ENCODE measurements at places on chromosomes 16 and 17.

DNA sequence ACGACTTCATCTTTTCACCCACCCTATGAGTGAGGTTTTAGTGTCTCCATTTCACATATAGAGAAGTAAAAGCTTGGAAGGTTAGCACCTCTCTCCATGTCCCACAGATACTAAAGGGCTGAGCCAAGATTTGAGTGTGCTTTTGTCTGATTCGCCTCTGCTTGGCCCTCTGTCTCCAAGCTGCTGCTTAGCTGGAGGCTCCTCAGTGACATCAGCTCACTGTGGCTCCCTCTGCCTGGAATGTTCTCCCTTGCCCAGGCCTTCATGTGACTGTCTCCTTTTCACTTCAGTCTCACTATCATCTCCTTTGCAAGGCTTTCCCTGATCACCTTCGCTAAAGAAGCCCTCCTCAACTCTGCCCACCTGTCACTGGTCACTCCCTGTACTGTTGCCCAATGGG lies 84.5 kb upstream of the HSBP1 start:
- DNase-seq: no peak

- DNase-seq: no peak
These were observed 123.5 kb downstream of the ANKRD11 start for GRCh38 chr16:89366561-89367537.

GRCh38 chr16:1428511-1428910 lies 2.4 kb upstream of the PERCC1 start:
- peak; percentile 57 for DNase-seq

DNA sequence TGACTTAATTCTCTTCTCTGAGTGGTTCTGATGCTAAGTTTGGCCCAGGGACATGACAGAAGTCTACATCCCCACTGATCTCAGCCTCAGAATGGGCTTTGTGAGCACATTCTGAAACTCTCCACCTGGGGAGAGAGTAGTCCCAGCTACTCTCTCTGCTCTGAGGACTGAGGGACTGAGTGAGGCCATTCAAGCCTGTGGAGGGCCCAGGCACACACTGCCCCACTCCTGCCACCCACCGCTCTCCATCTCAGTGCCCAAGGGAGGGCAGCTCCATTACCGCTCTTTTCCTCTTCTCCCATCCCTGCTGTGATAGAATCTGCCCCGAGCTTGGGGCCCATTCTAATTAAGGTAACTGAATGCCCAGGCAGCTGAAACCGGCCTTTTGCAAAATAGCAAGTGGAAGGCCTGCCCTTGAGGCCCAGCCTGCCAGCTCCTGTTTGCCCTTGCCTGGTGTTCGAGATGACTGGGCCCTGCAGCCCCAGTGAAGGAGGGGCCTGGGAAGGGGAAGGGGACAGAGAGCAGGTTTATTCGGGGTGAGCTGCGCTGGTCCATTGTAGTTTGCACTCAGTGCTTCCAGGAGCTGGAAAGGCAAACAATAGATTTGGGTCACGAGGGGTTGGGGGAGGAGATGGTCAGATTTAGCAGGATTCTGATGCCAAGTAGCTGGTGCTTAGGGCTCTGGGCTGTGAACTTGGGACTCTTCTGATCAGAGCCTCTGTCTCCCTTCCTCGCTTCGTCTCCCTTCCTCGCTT lies 76.2 kb downstream of the RAB11FIP4 start:
- DNase-seq: no peak

GRCh38 chr17:77208856-77209255 lies 68.1 kb downstream of the SEC14L1 start:
- DNase-seq: no peak
